ENCODE measurements at places on chromosomes 7 and 10. TPM values are rescaled to one million over a fixed set of nuclear protein-coding genes. Genes with fewer than 3 reads are reported as not detected.

Gene ANXA8L1
- total RNA-seq = not detected

Gene FAM241B
- 0.13 TPM for total RNA-seq

Gene THSD7A
- total RNA-seq = 24.7 TPM

Gene TBX20
- 14.4 TPM for total RNA-seq

Gene SLC26A3
- not detected for total RNA-seq

Gene ASB10
- total RNA-seq = not detected

Gene LRRD1
- 0.07 TPM for total RNA-seq

Gene GPNMB
- 0.72 TPM for total RNA-seq

Gene SP8
- total RNA-seq = not detected

Gene ZYX
- total RNA-seq = 78.3 TPM

Measured in thoracic aorta endothelial cell (primary cell).